Stimulated activated CD8-positive, alpha-beta memory T cell treated with anti-CD3 and anti-CD28 coated beads, Interleukin-15, amount 100 ng/mL, for 24 hours (primary cell): ENCODE measurements at places on chromosomes 3 and 15.

DNA sequence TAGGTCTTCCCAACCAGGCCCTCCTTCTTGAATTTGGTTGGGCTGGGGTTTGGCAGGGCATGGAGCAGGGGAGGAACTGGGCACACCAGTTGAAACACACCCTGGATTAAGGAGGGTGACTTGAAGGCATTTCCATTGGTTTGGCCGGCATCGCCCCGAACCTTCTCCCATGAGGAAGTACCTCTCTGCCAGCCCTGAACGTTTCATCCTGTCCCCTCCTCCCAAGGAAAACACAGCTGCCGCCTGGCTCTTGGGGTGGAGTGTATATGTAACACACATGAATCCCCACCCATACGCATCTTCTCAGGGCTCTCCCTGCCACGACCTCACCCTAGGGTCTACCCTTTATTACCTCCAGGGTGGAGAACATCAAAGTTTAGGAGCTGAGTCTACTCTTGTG, 14.6 kb downstream of the UBAP1L start:
- no peak for DNase-seq

DNA sequence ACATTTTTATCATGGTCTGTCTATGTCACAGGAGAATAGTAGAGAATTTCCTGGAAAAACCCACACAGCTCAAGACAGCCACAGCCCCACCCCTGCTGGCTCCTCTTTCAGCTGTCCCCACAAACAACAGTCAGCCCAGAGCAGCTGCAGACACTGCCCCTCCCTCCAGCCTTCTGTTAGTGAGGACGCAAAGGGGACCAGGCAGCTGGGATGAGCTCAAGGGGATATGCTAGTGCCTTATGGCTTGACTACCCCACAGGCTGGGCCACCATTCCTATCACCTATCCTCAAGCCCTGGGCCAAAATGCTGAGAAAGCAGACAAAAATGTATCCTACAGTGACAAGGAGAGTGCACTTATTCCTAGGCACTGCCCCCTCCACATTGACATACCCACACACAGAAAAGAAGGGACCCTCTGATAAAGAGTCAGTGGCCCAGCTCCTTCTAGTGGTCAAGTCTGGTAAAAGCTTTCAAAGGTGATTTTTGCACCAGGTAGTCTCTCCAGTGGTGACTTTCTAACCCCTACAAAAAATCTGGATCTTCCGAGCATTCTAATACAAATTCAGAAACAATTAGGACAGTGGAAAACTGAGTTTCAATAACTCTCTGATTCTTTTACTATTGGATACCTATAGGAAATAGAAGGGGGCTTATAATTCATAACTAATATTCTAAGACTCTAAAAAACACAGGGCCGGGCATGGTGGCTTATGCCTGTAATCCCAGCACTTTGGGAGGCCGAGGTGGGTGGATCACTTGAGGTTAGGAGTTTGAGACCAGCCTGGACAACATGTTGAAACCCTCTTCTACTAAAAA, 3.0 kb upstream of the MAP1A start:
- no peak for DNase-seq

- no peak for DNase-seq
These were observed 371.4 kb downstream of the SOX2 start for GRCh38 chr3:182083112-182083511.

DNA sequence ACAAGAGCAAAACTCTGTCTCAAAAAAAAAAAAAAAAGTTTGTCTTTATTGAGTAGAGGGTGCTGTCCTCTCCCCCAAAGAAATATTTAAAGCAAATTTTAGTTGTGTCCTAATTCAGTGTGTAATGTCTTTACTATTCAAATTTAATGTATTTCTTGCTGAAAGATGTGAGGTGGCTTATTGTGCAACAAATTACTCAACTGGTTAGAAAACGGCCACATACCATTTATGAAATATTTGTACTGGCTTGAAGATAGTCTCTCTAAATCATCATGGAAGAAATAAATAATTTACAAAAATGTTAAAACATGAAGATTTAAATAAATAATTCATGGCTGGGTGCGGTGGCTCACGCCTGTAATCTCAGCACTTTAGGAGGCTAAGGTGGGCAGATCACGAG, 63.0 kb downstream of the SLTM start:
- DNase-seq, result no peak

DNA sequence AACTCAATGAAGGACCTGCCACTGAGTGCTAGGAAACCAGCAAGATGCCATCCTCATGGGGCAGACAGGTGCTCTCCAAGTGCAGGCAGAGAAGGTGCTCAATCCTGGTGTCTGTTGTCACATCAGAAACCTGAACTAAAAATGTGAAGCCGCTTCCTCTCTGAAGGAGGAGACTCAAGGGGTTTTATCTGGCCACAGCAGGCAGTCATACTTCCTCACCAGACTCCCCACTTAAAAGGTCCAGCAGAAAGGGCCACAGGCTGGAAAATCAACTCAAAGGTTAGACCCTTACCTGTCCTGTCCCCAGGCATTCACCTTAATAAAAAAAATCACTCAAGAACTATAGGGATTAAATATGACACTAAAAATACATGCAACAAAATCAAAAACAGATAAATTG, 4.8 kb downstream of the CCDC12 start:
- DNase-seq, result no peak

GRCh38 chr3:71857956-71858355, 73.0 kb upstream of the PROK2 start:
- DNase-seq, result no peak

DNA sequence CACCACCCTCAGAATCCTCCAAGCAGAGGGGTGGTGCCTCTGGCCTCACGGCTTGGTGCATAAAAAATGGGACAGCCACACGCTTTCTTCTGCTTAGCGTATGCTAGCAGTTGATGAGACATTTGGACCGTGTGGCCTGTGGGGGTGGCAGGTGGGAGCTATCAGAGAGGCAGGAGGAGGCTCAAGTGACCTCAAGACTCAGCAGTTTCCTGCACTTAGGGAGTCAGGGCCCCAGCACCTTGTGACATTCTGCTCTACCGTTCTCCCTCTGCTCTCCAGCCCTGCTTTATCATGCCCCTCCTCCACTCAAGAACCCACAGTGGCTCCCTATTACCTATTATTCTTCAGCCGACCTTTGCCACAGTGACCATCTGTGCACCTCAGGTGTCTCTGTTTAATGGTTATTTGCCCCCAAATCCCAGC, 41.0 kb upstream of the CGNL1 start:
- no peak for DNase-seq

GRCh38 chr3:154105218-154105975, 15.8 kb upstream of the ARHGEF26 start:
- DNase-seq, result no peak

- no peak for DNase-seq
These were observed 70.8 kb upstream of the ZBTB20 start for GRCh38 chr3:115217678-115218451.

GRCh38 chr3:125165948-125166553, 46.5 kb downstream of the SLC12A8 start:
- DNase-seq, result no peak

GRCh38 chr3:106004137-106004681, 135.4 kb upstream of the CBLB start:
- DNase-seq, result no peak

DNA sequence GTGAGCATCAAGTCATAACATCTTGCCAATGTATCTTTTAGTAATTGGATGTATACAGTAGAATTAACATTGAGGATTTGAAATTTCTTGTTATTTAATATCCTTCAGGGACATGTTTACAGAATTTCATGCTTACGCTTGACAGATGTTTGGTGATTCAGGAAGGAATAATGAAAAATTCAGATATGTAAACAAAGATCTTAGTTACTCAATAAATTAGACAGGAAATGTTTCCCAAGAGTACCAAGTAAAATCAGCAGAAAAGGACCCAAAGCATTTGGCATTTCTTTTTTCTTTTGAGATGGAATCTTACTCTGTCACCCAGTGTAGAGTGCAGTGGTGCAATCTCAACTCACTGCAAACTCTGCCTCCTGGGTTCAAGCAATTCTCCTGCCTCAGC, 4.7 kb upstream of the COL6A5 start:
- no peak for DNase-seq

DNA sequence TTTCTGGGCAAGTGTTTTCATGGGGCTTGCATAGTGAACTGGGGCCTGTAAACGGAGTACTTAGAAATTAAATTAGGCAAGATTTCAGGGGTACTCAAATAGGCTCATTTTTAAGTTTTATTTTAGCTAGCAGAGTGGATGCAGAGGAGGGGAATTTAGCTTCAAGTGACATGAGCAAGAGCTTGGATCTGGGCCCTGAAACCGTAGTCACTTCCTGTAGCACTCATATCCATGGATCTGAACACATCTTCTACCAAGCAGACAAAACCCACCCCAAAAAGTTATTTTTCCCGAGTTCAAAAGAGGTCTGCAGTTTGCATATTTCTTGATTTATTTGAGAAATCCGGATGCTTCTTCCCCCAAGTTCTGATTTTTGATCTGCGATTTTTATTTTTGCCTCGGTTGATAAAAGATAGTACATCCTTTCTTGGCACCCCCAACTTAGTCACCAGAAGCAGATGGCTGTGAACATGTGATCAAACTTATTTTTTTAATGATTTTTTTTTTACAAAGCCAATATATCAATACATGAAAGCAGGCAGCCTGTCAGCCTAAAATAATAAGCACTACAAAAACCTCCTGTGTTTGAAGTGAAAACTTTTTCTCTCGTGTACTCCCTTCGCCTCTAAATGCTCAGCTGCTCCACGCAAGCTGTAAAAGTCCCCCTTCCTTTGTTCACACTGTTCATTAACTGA, 36.6 kb upstream of the STT3B start:
- DNase-seq, result no peak

- DNase-seq, result no peak
These were observed 57.0 kb downstream of the IQSEC1 start for GRCh38 chr3:13016083-13016720.

DNA sequence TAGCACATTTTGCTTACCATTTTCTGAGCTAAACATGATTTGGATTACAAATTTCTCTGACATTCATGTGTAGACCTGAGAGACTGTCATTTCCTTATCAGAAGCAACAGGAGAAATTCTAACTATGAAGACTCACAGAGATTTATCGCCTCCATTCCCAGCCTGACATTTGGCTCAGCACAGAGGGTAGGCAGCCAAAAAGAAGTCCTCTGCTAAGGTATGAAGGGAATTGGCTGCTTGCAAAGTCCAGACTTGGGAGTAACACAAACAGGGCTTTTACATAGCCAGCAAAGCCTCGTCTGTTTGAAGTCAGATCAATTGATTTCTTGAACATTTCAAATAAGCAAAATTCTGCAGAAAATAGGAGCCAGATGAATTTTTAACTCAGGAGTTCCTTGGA, 57.0 kb upstream of the CMSS1 start:
- no peak for DNase-seq

DNA sequence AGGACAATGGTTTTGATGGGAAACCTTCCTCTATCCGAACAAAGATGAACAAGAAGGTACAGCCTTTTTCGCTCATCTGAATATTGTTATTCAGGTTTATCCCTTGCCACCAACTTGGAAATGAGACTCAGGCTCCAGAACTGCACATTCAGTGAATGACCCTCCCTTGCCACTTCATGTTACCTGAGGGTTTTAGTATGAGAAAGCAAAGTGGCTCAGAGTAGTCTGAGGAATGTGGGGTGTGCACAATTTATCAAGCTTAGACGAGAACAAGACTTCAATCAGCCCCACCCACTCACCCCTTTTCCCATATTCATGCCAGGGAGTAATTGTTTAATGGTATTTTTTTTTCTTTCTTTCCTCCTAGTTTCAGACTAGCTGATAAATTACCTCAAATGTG, 265.3 kb upstream of the POU1F1 start:
- no peak for DNase-seq

DNA sequence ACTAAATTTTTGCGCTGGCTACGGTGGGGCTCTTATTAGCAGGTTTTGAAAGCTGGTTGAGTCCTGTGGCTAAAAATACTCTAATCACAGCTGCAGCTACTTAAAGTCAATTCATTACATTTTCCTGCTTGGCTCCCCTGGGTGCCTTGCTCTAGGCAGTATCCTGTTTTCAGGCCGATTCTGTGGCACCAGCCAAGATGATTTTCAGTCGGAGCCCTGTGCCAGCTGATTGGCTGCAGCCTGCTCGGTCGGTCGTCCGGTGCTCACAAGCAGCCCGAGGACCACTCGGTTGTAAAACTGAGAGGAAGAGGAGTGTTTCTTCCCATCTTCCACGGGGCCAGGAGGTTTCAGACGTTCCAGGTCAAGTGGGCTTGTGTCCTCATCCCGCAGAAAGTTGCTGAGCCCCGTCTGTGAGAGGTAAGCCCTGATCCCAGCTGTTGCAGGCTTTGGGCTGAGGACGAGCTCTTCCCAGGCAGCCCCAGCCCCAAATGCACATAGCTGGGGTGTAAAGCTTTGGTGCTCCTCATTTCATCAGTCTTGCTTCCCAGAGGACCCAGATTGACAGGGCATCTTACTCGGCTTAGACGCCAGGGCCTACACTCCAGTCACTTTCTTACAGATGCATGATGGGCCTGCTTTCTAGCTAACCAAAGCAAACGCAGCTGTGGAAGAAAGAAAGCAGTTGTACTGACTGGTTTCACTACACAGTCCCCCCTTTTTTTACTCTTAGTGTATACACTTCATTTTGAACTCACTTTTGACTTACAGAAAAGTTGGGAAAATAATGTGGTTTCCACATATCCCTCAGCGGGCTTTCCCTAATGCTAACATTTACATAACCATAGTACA, 15.9 kb downstream of the LYSMD4 start:
- no peak for DNase-seq

- no peak for DNase-seq
These were observed 4.5 kb downstream of the RNF168 start for GRCh38 chr3:196499061-196499460.

- DNase-seq, result no peak
These were observed 3.8 kb downstream of the BHLHE40 start for GRCh38 chr3:4982773-4983738.

DNA sequence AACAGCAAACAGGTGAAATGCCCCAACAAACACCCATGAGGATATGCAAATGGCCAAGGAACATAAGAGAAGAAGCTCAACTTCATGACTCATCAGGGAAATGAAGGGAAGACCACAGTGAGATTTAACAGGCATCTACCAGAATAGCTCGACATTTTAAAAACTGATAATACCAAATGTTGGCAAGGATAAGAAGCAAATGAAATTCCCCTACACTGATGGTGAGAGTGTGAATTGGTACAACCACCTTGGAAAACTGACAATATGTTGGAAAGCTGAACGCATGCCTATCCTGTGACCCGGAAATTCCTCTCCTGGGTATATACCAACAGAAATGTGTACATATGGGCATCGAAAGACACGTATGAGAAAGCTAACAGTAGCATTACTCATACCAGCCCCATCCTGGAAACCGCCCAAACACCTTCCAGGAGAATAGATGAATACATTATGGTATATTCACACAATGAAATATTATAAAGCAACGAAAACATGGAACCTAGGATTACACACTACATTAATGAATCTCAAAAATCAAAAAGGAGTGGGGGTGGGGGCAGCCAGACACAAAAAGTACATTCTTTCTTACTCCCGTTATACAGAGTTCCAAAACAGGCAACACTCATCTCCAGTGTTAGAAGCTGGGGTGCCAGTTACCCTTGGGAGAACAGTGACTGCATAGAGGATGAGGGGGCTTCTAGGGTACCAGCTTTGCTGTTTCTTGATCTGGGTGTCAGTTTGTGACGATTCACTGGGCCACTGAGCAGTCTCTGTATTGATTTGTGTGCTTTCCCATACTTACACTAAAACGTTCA, 16.9 kb downstream of the RFTN1 start:
- no peak for DNase-seq
